Activated naive CD4-positive, alpha-beta T cell treated with Interleukin-2 at 50 U/mL for 16 hours (primary cell): ENCODE measurements at places on chromosomes 12 and 14.

GRCh38 chr12:121537814-121538698, 42.8 kb downstream of the KDM2B start:
- peak; percentile 35 for DNase-seq

GRCh38 chr14:75450381-75451276, 22.8 kb downstream of the JDP2 start:
- no peak for DNase-seq

GRCh38 chr14:74852922-74853530, 22.9 kb downstream of the PROX2 start:
- no peak for DNase-seq

GRCh38 chr12:45890276-45890675, 100.1 kb downstream of the SCAF11 start:
- DNase-seq, result no peak

GRCh38 chr12:45863332-45863731, 127.0 kb downstream of the SCAF11 start:
- DNase-seq, result no peak

GRCh38 chr14:71244341-71244740, 337.1 kb downstream of the PCNX1 start:
- DNase-seq, result no peak
